Left ventricle myocardium inferior (tissue), 1 donor: ENCODE measurements at places on chromosomes 2 and 18. TPM values are rescaled to one million over a fixed set of nuclear protein-coding genes. Genes with fewer than 3 reads are reported as not detected.

Gene CFAP221
- 1.0 TPM for total RNA-seq

Gene INO80C
- total RNA-seq = 20.3 TPM

Gene ITPRIPL1
- total RNA-seq = 0.47 TPM

Gene MAL
- total RNA-seq = 4.4 TPM

Gene CLASP1
- total RNA-seq = 60.1 TPM

Gene VWA3B
- 0.52 TPM for total RNA-seq

GRCh38 chr2:239399433-239399920 lies 1.3 kb downstream of the HDAC4 start:
- H3K27ac ChIP-seq = peak overlapping the region; percentile 100
- peaks cover 67% of the 10 kb centered on the region for H3K4me1 ChIP-seq
- no peaks in the 10 kb centered on the region for H3K36me3 ChIP-seq
- H3K4me3 ChIP-seq = peak overlapping the region; percentile 83
- DNase-seq = no peak
- no peaks in the 10 kb centered on the region for H3K27me3 ChIP-seq

GRCh38 chr2:86039178-86039962 lies 66.3 kb downstream of the POLR1A start:
- H3K27me3 ChIP-seq = no peaks in the 10 kb centered on the region
- H3K36me3 ChIP-seq = peaks cover 46% of the 10 kb centered on the region
- H3K27ac ChIP-seq = peak overlapping the region; percentile 94
- H3K4me3 ChIP-seq = no peak overlapping the region

DNA sequence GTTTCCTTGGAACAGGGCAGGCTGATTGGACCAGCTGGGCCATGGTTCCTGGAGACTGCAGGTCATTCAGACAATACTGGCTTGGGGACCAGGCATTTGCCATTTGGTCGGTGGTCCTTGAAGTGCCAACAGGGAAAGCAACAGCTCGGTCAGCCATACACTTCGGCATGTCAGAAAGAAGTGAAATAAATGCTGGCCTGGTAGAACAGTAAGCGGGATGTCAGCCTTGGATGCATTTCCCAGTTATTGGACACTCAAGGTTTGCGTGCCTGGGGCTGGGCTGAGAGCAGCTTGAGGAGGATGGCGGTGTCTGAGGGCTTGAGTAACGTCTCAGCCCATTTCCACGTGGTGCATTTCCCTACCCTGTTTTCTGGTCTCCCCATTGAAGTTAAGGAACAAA lies 75.4 kb downstream of the NCK2 start:
- peaks cover 13% of the 10 kb centered on the region for H3K36me3 ChIP-seq
- H3K27ac ChIP-seq = no peak overlapping the region
- H3K4me3 ChIP-seq = no peak overlapping the region
- no peak for DNase-seq
- no peaks in the 10 kb centered on the region for H3K27me3 ChIP-seq

DNA sequence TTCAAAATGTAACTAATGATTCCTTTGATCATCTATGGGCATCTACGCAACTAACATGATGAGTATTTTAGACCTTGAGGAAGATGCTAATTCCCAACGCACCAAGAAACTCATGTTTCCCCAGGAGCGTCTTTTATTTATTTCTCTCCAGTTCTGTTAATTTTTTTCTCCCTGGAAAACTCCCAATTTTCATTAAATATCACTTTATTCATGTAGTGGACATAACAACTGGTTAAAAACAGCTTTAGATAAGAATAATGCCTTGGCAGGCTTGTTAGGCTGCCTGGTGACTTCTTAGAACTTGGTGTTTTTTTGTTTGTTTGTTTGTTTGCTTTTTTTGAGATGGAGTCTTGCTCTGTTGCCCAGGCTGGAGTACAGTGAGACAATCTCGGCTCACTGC lies 62.9 kb upstream of the ZFP36L2 start:
- H3K4me1 ChIP-seq = peaks cover 16% of the 10 kb centered on the region
- H3K27ac ChIP-seq = no peak overlapping the region
- DNase-seq = no peak
- H3K27me3 ChIP-seq = no peaks in the 10 kb centered on the region
- H3K4me3 ChIP-seq = no peak overlapping the region
- peaks cover 63% of the 10 kb centered on the region for H3K36me3 ChIP-seq

DNA sequence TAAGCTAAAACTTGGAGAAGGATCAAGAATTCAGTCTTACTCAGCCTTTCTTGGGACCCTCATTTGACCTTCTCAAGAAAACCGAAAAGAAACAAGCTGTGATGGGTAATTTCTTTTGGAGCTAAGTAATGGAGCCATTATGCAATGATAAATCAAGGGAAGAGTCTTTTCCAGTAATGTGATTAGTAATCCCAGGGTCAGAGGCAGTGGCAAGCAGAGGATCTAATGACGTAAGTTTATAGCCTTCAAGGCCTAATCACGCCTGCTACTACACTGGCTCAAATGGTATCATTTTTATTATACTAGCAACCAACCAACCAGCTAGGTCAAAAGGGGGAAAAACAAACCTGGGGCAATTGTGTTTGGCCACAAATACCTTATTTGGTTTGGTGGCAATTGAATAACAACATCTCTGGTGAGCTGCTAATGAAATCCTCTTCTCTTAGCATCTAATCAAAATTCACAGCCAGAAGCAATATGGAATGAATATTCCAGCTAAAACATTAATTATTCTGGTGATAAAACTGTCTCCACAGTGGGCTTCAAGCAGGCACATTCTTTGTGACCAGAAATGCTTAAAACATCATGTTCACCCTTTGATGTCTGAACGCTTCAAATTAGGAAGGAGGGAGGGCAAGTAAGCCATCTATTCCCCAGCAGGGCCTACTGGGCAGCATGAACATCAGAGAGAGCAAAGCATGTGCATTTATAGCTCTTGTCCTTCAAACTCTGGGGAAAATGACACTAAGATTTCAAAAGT lies 114.9 kb upstream of the SULT1C3 start:
- no peak overlapping the region for H3K27ac ChIP-seq
- no peak overlapping the region for H3K4me3 ChIP-seq
- no peaks in the 10 kb centered on the region for H3K4me1 ChIP-seq
- H3K27me3 ChIP-seq = peaks cover 6% of the 10 kb centered on the region
- DNase-seq = no peak
- no peaks in the 10 kb centered on the region for H3K36me3 ChIP-seq

GRCh38 chr18:6728809-6729246 lies 688 bp upstream of the ARHGAP28 start:
- no peaks in the 10 kb centered on the region for H3K27me3 ChIP-seq
- peak overlapping the region; percentile 89 for H3K27ac ChIP-seq
- H3K4me3 ChIP-seq = peak overlapping the region; percentile 79
- peaks cover 17% of the 10 kb centered on the region for H3K4me1 ChIP-seq

GRCh38 chr18:61738042-61738441 lies 154.8 kb downstream of the RNF152 start:
- DNase-seq = no peak
- no peaks in the 10 kb centered on the region for H3K27me3 ChIP-seq
- peak overlapping the region; percentile 85 for H3K27ac ChIP-seq
- H3K36me3 ChIP-seq = no peaks in the 10 kb centered on the region

DNA sequence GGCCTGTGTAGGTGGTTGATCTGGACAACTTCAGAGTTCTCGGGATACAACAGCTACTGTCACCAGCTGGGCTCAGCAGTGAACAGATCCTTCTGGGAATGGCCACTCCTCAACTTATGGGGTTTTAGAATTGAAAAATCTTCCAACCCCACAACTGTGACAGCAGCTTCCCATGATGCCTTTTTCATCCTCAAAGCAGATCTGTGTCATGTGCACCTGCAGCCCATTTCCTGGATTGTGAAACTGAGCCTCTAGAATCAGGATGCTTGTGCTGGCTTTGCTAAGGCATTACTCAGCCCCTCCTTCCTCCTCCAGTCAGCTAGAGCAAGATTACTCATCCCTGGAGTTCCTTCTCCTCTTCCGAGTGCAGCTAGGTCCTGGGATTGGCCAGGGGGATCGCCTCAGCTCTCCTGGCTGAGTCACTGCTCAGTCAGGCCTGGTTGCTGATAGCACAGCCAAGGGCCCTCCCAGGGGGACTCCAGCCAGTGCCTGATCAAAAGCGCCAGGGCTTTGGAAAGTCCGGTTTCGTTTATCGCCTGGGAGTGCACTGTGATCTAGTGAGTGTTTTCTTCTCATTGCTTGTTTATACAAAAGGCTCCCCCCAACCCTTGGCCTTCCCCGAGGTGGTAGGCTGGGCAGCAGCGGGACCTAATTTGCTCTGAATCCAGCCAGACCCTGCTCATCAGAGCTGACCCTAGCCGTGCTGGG lies 2.4 kb upstream of the LPIN1 start:
- peak; percentile 94 for DNase-seq
- no peaks in the 10 kb centered on the region for H3K27me3 ChIP-seq
- peaks cover 61% of the 10 kb centered on the region for H3K4me1 ChIP-seq
- H3K4me3 ChIP-seq = peak overlapping the region; percentile 39
- H3K27ac ChIP-seq = peak overlapping the region; percentile 93
